ENCODE measurements at places on chromosomes 16 and 17.
A peak's percentile ranks its signal among the peaks of the same experiment; 100 is the strongest.

DNA sequence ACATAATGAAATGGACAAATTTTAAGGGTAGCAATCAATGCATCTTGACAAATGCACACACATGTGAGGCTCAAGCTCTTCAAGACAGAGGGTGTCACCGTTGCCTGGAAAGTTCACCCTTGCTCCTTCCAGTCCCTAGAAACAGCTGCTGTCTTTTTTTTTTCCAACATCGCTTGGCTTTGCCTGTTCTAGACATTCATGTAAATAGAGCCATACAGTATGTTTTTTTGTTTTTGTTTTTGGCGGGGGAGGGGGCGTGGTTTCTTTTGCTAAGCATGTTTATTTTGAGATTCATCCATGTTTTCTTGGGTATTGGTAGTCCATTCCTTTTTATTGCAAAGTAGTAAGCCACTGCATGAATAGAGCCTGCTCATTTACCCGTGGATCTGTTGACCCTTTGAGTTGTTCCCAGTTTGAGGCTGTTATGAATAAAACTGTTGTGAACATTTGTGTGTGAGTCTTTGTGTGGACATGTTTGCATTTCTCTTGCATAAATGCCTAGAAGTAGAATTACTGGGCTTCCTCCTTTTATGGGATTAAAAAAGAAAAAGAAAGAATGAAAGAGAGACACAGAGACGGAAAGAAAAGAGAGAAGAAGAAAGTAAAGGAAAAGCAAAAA, 78.4 kb downstream of the NT5M start:
- no peaks in the 10 kb centered on the region for H3K36me3 ChIP-seq
- H3K4me3 ChIP-seq = no peak overlapping the region
- no peak overlapping the region for H3K27ac ChIP-seq

- H3K4me3 ChIP-seq = no peak overlapping the region
- no peaks in the 10 kb centered on the region for H3K27me3 ChIP-seq
- H3K36me3 ChIP-seq = peaks cover 5% of the 10 kb centered on the region
- no peak overlapping the region for H3K27ac ChIP-seq
- DNase-seq = no peak
- H3K4me1 ChIP-seq = no peaks in the 10 kb centered on the region
Measured at GRCh38 chr17:82929011-82929622, 89.3 kb upstream of the ZNF750 start.

- H3K4me1 ChIP-seq = no peaks in the 10 kb centered on the region
- H3K27me3 ChIP-seq = no peaks in the 10 kb centered on the region
- H3K27ac ChIP-seq = no peak overlapping the region
- H3K36me3 ChIP-seq = no peaks in the 10 kb centered on the region
- H3K4me3 ChIP-seq = no peak overlapping the region
Measured at GRCh38 chr17:65913326-65913850, 278.5 kb downstream of the CEP112 start.

GRCh38 chr16:72198021-72198711, 26.2 kb upstream of the PMFBP1 start:
- H3K27me3 ChIP-seq = no peaks in the 10 kb centered on the region
- peaks cover 5% of the 10 kb centered on the region for H3K4me1 ChIP-seq
- no peak for DNase-seq

DNA sequence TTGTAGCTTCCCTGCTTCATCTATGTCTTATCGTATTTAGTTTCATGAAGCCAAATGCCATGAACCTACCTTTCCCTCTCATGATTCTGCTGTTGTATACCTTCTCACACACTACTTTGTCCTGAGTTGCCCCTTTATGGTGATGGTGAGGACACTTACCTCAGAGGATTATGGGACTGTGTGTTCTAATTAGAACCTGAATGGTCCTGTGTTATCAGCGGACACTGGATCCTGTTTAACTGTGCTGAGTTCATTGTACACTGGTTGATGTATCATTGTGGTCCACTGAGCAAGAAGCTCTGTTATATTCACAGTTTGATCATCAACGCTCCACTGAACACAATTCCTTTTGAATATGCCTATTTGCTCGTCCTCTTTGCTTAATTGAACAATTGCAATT, 343.0 kb downstream of the RBFOX1 start:
- H3K4me3 ChIP-seq = no peak overlapping the region
- no peaks in the 10 kb centered on the region for H3K27me3 ChIP-seq
- no peak overlapping the region for H3K27ac ChIP-seq
- no peaks in the 10 kb centered on the region for H3K4me1 ChIP-seq

DNA sequence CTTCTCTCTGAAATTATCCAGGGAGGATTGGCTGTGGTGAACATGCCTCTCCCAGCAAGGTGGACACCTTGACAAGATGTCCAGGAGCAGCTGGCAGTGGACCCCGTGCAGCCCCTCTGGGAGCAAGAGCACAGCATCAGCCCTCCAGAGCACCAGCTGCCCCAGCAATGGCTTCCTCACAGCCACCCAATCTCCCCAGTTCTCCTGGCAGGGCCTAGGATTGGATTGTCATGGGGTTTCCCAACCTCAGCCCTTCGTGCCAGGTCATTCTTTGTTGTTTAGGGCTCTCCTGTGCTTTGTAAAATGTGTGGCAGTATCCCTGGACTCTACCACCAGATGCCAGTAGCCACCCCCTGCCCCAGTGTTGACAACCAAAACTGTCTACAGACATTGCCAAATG, 1.8 kb upstream of the KRT36 start:
- no peak overlapping the region for H3K27ac ChIP-seq
- H3K27me3 ChIP-seq = no peaks in the 10 kb centered on the region
- no peak overlapping the region for H3K4me3 ChIP-seq
- DNase-seq = no peak

DNA sequence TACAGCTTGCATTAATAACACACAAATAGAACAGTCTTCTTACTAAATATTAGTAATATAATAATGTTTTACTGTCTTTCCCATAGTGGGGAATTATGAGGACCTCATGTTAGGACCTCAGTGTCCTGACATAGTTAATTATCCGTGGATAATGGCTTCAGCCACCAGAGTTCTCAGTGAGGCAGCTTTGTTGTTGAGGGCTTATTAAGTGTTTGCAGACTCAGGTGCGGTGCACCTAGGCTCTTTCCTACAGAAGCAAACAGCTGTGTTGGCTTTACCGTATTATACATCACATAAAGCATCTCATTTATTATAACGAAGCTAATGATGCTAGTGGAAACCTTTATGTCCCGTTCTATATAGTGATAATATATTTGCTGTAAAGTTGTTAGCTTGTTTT, 246.7 kb downstream of the FTO start:
- no peak overlapping the region for H3K27ac ChIP-seq
- no peak overlapping the region for H3K4me3 ChIP-seq
- DNase-seq = no peak
- no peaks in the 10 kb centered on the region for H3K27me3 ChIP-seq
- no peaks in the 10 kb centered on the region for H3K36me3 ChIP-seq
- H3K4me1 ChIP-seq = peaks cover 16% of the 10 kb centered on the region

GRCh38 chr16:68499006-68499405, 40.1 kb upstream of the ZFP90 start:
- peaks cover 9% of the 10 kb centered on the region for H3K4me1 ChIP-seq
- H3K27me3 ChIP-seq = no peaks in the 10 kb centered on the region
- no peaks in the 10 kb centered on the region for H3K36me3 ChIP-seq
- peak; percentile 17 for DNase-seq

GRCh38 chr16:77169650-77170236, 21.2 kb upstream of the MON1B start:
- no peak overlapping the region for H3K27ac ChIP-seq
- peaks cover 11% of the 10 kb centered on the region for H3K27me3 ChIP-seq
- no peaks in the 10 kb centered on the region for H3K4me1 ChIP-seq
- H3K4me3 ChIP-seq = no peak overlapping the region
- no peaks in the 10 kb centered on the region for H3K36me3 ChIP-seq

GRCh38 chr17:6700948-6701307, 12.2 kb downstream of the SLC13A5 start:
- no peak overlapping the region for H3K27ac ChIP-seq
- no peaks in the 10 kb centered on the region for H3K36me3 ChIP-seq
- H3K4me1 ChIP-seq = no peaks in the 10 kb centered on the region
- H3K4me3 ChIP-seq = no peak overlapping the region

- no peak overlapping the region for H3K27ac ChIP-seq
- no peaks in the 10 kb centered on the region for H3K36me3 ChIP-seq
- no peak for DNase-seq
- H3K27me3 ChIP-seq = no peaks in the 10 kb centered on the region
Measured at GRCh38 chr16:2821487-2822157, 4.6 kb downstream of the PRSS21 start.

- H3K4me3 ChIP-seq = no peak overlapping the region
- no peaks in the 10 kb centered on the region for H3K4me1 ChIP-seq
- DNase-seq = no peak
- peaks cover 11% of the 10 kb centered on the region for H3K36me3 ChIP-seq
- H3K27me3 ChIP-seq = no peaks in the 10 kb centered on the region
Measured at GRCh38 chr16:24114876-24115275, 141.3 kb upstream of the CACNG3 start.

DNA sequence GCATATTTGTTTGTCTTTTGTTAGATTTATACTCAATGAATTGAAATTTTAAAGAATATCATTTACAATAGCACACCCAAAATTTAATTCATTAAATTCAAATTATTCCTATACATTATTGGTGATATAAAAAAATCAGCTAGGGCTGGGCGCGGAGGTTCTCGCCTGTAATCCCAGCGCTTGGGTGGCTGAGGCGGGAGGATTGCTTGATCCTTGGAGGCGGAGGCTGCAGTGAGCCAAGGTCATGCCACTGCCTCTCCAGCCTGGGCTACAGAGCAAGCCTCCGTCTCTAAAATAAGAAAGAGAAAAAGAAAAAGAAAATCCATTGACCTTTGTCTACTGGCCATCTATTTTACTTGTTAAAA, 4.5 kb upstream of the PRDM7 start:
- peak overlapping the region; percentile 75 for H3K4me3 ChIP-seq
- peaks cover 25% of the 10 kb centered on the region for H3K4me1 ChIP-seq
- DNase-seq = no peak
- H3K36me3 ChIP-seq = no peaks in the 10 kb centered on the region
- H3K27ac ChIP-seq = no peak overlapping the region
- H3K27me3 ChIP-seq = no peaks in the 10 kb centered on the region

DNA sequence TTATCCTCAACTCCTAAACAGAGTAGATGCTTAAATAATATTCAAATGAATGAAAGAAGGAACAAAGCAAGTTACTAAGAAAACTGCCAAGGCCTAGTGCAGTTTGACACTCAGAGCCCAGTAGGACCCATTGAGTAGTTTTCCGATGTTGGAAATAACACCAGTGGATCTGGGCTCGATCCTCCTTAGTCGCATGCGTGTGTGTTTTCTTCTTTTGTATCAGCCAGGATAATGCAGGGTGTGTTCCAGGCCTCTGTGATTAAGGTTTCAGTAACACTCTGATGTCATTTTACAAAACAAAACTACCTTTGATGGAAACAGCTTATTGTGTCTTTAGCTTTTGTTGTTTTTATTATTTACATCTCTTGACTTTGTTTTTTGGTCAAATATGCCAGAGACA, 24.5 kb downstream of the KSR1 start:
- no peak overlapping the region for H3K4me3 ChIP-seq
- no peak for DNase-seq
- H3K27me3 ChIP-seq = no peaks in the 10 kb centered on the region

DNA sequence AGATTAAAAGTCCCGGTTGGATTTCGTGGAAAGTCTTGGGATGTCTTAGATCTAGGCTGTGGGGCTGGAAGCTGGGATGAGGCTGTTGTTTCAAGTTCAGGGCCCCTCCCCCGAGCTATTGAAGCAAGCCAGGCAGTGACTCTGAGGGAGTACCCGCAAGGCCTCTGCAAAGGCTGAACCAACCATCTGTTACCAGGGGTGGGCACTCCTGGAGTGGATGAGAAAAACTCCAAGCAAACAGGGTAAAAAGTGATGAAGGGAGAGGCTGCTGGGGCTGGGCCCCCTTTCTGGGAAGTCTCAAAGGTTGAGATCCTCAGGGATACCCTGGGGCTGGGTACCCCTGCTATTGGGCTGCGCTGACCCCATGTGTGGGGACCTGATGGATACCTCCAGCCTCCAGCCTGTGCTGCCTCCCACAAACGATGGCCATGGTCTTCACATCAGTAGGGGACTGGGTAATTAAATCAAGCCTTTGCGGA, 82.4 kb upstream of the KIFC3 start:
- H3K36me3 ChIP-seq = no peaks in the 10 kb centered on the region
- H3K4me3 ChIP-seq = no peak overlapping the region
- H3K27ac ChIP-seq = no peak overlapping the region

DNA sequence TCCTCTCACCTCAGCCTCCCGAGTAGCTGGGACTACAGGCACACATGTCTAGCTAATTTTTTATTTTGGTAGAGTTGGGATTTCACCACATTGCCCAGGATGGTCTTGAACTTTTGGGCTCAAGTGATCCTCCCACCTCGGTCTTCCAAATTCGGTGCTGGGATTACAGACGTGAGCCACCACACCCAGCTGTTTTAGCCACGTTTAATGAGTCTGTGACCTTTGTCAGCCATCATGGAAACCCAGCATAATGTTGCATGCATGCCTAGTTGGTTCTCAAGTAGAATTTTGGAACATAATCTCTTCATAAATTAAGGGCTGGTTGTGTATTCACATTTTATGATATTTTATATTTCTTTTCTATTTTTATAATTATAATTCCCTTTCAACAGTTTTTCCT, 42.0 kb downstream of the GOSR1 start:
- peaks cover 10% of the 10 kb centered on the region for H3K36me3 ChIP-seq
- no peak for DNase-seq

GRCh38 chr17:50184064-50184463, 17.4 kb downstream of the COL1A1 start:
- peak overlapping the region; percentile 60 for H3K4me3 ChIP-seq
- no peaks in the 10 kb centered on the region for H3K27me3 ChIP-seq
- H3K4me1 ChIP-seq = peaks cover 19% of the 10 kb centered on the region
- H3K36me3 ChIP-seq = no peaks in the 10 kb centered on the region
- no peak for DNase-seq

GRCh38 chr16:11140098-11140375, 116.0 kb downstream of the SOCS1 start:
- no peak overlapping the region for H3K4me3 ChIP-seq
- no peaks in the 10 kb centered on the region for H3K4me1 ChIP-seq
- DNase-seq = no peak
- no peak overlapping the region for H3K27ac ChIP-seq
- H3K36me3 ChIP-seq = peaks cover 7% of the 10 kb centered on the region

GRCh38 chr17:34386697-34387550, 23.9 kb upstream of the CCL1 start:
- no peaks in the 10 kb centered on the region for H3K27me3 ChIP-seq
- DNase-seq = peak; percentile 92
- peak overlapping the region; percentile 5 for H3K27ac ChIP-seq
- H3K36me3 ChIP-seq = no peaks in the 10 kb centered on the region
- peaks cover 67% of the 10 kb centered on the region for H3K4me1 ChIP-seq

- H3K27ac ChIP-seq = peak overlapping the region; percentile 50
- no peaks in the 10 kb centered on the region for H3K27me3 ChIP-seq
- peak; percentile 78 for DNase-seq
- H3K36me3 ChIP-seq = no peaks in the 10 kb centered on the region
- H3K4me3 ChIP-seq = peak overlapping the region; percentile 92
- H3K4me1 ChIP-seq = peaks cover 8% of the 10 kb centered on the region
Measured at GRCh38 chr17:3963237-3964201, 718 bp downstream of the ATP2A3 start.

DNA sequence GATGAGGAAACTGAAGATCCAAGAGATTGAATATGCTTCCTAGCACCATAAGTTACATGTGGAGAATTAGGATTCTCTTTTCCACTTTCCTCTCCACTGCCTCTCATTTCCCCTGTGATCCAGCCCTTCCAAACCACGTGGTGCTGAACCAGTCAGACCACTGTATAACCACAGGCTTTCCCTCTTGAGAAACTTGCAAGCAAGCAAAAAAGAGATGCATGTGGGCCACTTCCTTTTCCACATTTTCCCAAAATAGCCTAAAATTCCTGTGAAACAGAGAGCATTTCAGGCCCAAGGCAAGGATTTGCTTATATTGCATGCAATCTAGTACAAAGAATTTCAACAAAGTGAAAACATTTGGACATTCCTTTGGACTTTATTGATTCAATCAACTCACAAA, 59.3 kb upstream of the KSR1 start:
- no peaks in the 10 kb centered on the region for H3K36me3 ChIP-seq
- no peak overlapping the region for H3K27ac ChIP-seq
- no peak overlapping the region for H3K4me3 ChIP-seq
- no peak for DNase-seq
- H3K4me1 ChIP-seq = no peaks in the 10 kb centered on the region

Data from common myeloid progenitor, CD34-positive (primary cell).